Prostate gland (tissue), 2 donors: ENCODE measurements at places on chromosomes 6 and 20. TPM values are rescaled to one million over a fixed set of nuclear protein-coding genes. Genes with fewer than 3 reads are reported as not detected.

DNA sequence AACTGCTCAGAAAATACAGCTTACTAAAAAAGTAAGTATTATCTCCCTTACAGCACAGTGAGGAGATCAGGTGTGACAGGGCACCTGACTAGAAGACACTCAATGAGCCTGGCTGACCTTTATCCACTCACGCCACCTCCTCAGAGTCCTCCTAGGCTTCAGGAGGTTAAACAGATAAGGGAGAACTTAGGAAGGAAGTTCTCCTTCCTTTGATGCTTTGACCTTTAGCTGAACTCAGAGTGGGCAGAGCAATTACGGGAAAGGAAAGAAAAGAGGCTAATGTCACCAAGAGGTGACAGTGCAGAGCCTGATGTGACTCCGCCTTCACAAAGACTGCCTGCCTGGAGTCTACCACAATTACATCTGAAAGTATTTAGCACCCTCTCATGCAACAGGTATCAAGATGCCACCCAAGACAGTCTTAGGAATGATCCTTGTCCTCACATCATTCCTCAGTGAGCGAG is 36.7 kb downstream of the MAN1A1 start:
- H3K4me3 ChIP-seq: no peak overlapping the region
- H3K27me3 ChIP-seq: no peaks in the 10 kb centered on the region
- DNase-seq: no peak
- no peaks in the 10 kb centered on the region for H3K4me1 ChIP-seq

EGFL8 gene
- 12.2 TPM for total RNA-seq

- no peak for DNase-seq
- H3K27me3 ChIP-seq: no peaks in the 10 kb centered on the region
- H3K36me3 ChIP-seq: peaks cover 50% of the 10 kb centered on the region
- H3K4me1 ChIP-seq: no peaks in the 10 kb centered on the region
Observed at GRCh38 chr20:17622851-17623508, 53.1 kb downstream of the DSTN start.

GRCh38 chr20:33345342-33345741 is 56.0 kb downstream of the CDK5RAP1 start:
- no peak overlapping the region for H3K27ac ChIP-seq
- no peaks in the 10 kb centered on the region for H3K36me3 ChIP-seq
- no peaks in the 10 kb centered on the region for H3K4me1 ChIP-seq
- H3K27me3 ChIP-seq: no peaks in the 10 kb centered on the region

DNA sequence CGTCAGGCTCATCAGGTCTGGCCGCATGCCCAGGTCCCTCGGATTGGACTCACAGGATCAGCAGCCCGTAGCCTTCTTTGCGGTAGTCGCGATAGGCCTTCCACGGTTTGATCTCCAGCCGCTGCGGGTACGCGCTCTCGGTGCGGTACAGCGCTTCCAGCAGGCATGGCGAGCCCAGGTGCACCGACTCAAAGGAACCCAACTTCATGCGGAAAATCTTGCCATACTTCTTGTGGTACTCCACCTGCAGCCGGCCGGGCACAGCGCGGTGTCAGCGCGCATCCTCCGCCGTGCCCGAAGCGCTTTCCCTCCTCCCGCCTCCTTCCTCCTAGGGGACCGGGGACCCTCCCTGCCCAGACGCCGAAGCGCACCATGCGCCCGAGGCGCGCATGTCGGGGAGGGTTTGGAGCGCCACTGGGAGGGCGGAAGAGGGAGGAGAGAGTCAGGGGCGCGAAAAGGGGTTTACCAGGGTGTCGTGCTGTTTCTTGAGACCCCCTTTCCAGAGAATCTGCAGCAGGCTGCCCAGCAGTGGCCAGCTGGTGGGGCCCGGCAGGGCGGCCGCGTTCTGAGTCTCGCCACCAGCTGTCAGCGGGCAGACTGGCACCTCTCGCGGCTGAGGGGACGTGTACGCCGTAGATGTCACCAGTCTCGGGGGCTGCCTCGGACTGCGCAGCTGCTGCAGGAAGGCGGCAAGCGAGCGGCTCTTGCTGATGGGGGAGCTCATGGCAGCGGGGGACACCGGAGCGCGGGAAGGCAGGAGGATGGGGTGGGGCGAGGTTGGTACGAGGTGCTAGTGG is 732 bp downstream of the CYP24A1 start:
- H3K4me1 ChIP-seq: peaks cover 4% of the 10 kb centered on the region
- no peak overlapping the region for H3K27ac ChIP-seq
- H3K27me3 ChIP-seq: peaks cover 33% of the 10 kb centered on the region
- no peaks in the 10 kb centered on the region for H3K36me3 ChIP-seq
- no peak overlapping the region for H3K4me3 ChIP-seq
- no peak for DNase-seq

FAM210B gene
- total RNA-seq: 159 TPM

- H3K4me3 ChIP-seq: no peak overlapping the region
- H3K27ac ChIP-seq: no peak overlapping the region
- H3K4me1 ChIP-seq: no peaks in the 10 kb centered on the region
- H3K27me3 ChIP-seq: no peaks in the 10 kb centered on the region
- no peak for DNase-seq
Observed at GRCh38 chr20:57175397-57176010, 90.9 kb downstream of the BMP7 start.

KCNQ5 gene
- 3.6 TPM for total RNA-seq

DNA sequence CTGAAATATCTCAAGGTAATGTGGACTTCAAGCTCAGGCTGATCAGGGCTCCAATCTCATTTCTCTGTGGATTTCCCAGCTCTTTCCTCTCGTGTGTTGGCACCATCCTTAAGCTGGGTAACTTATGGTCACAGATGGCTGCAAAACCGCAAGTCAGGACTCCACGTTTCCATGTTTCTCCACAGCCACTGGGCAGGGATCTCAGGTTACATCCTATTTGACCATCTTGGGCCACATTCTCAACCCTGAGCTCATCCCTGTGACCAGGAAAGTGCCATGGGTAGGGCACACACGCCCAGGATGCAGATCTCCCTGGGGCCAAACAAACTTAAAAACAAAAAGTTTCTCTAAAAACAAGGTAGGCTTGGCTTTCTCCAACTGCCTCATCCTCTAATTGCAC is 15.4 kb downstream of the RPS6KA2 start:
- H3K27ac ChIP-seq: no peak overlapping the region
- H3K4me1 ChIP-seq: no peaks in the 10 kb centered on the region

DNA sequence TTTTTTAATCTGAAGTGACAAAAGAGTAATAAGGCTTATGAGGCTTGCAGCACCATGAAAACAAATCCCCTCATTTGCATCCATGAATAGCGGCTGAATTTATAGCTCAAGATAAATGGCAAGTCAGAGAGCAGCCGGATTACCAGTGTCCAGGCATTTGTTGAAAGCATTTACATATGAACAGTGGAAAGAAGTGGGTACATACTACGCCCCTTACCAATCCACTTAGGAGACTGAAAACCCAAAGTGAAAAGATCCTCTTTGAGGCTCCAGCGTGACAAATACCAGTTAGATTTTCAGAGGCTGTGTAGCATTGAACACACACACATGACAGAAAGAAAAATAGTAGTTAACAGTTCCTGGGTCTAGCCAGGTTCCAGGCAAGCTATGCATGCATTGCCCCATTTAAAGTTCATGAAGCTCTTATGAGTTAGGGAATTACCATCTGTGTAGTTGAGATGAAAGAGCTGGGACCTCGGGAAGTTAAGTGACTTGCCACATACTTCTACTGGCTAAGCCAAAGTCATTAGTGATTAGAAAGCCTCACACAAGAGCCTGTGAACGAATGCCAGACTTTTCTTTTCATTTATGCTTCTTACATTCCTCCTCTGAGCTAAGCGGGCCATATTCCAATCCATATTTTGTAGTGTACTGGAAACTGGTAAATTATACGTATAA is 28.3 kb upstream of the NHSL1 start:
- no peaks in the 10 kb centered on the region for H3K36me3 ChIP-seq
- no peak for DNase-seq
- no peak overlapping the region for H3K4me3 ChIP-seq
- no peaks in the 10 kb centered on the region for H3K27me3 ChIP-seq

DEFB132 gene
- total RNA-seq: 3.3 TPM

SLC17A2 gene
- not detected for total RNA-seq

EDN1 gene
- 20.4 TPM for total RNA-seq

DNA sequence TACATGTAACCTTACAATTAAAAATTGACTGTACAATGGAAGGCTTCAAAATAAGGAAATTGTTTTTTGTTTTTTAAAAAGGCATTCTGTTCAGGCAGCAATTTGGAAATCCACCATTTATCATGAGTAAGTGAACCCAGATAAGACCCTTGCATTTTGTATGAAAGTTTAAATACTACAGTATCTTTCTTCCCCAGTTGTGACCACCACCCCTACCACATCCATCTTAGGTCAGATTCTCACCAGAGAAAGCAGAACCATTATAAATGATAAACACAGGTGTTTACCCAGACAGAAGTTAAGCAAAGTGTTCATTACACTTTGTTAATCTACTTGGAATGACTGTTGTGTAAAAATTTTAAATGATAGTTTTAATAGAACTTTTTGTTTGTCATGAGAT is 20.2 kb downstream of the SENP6 start:
- peaks cover 9% of the 10 kb centered on the region for H3K4me1 ChIP-seq
- no peak for DNase-seq
- no peaks in the 10 kb centered on the region for H3K27me3 ChIP-seq
- H3K27ac ChIP-seq: no peak overlapping the region

DNA sequence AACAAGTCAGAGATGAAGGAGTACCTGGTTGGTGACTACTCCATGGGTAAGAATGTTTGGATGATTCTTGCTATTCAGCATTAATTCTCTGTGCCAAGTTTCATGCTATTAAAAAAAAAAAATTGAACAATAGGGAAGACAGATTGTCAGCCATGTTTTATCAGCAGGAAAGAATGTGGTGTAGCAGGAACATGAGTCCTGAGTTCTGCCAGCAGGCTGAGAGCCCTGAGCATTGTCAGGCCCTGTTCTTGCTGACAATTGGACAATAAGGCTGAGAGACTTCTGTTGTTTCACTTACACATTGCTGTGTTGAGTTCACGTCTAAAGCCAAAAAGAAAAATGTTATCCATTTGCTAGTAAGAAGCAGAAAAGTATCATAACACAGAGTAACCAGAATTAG is 70.4 kb upstream of the SMIM28 start:
- no peaks in the 10 kb centered on the region for H3K27me3 ChIP-seq
- H3K36me3 ChIP-seq: no peaks in the 10 kb centered on the region
- peak; percentile 81 for DNase-seq
- no peak overlapping the region for H3K4me3 ChIP-seq

NHSL1 gene
- total RNA-seq: 2.1 TPM

OPRM1 gene
- not detected for total RNA-seq

- no peaks in the 10 kb centered on the region for H3K27me3 ChIP-seq
- H3K27ac ChIP-seq: no peak overlapping the region
- H3K4me1 ChIP-seq: no peaks in the 10 kb centered on the region
- H3K36me3 ChIP-seq: no peaks in the 10 kb centered on the region
- no peak overlapping the region for H3K4me3 ChIP-seq
Observed at GRCh38 chr20:12262747-12263146, 345.1 kb downstream of the BTBD3 start.

PRKN gene
- total RNA-seq: 21.2 TPM

DNA sequence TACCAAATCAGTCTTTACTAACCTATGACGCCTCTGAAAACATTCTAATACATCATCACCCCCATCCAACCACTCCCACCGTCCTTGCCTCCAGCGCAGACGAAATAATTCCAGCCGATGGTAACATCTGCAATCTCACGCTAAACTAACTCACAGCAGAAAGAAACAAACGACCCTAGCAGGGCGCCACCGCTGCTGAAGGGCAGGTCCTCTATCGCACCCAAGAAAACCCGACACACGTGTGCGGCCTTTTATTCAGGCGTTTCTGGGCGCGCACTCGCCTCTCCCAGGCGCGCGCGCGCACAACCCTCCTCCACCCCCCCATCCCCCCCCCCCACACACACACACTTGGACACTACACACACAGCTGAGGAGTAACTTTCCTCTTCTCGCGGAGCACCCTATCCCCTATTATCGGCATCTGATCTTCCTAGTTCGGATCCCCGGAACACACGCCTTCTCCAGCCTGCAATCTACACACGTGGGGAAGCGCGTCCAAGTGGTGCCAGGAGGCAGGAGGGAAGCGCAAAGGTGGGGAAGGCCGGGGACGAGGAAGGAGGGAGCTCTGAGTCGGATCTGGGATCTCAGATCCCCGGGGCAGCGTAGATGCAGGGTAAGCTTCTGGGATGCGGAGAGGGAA is 1.4 kb downstream of the GFOD1 start:
- peak overlapping the region; percentile 66 for H3K4me3 ChIP-seq
- H3K27me3 ChIP-seq: no peaks in the 10 kb centered on the region
- H3K36me3 ChIP-seq: no peaks in the 10 kb centered on the region
- DNase-seq: peak; percentile 12

GRCh38 chr6:22068561-22069305 is 228.1 kb downstream of the PRL start:
- no peaks in the 10 kb centered on the region for H3K36me3 ChIP-seq
- no peak for DNase-seq
- no peaks in the 10 kb centered on the region for H3K4me1 ChIP-seq
- no peak overlapping the region for H3K27ac ChIP-seq
- H3K4me3 ChIP-seq: no peak overlapping the region
- no peaks in the 10 kb centered on the region for H3K27me3 ChIP-seq

FAM8A1 gene
- 23.7 TPM for total RNA-seq

DNA sequence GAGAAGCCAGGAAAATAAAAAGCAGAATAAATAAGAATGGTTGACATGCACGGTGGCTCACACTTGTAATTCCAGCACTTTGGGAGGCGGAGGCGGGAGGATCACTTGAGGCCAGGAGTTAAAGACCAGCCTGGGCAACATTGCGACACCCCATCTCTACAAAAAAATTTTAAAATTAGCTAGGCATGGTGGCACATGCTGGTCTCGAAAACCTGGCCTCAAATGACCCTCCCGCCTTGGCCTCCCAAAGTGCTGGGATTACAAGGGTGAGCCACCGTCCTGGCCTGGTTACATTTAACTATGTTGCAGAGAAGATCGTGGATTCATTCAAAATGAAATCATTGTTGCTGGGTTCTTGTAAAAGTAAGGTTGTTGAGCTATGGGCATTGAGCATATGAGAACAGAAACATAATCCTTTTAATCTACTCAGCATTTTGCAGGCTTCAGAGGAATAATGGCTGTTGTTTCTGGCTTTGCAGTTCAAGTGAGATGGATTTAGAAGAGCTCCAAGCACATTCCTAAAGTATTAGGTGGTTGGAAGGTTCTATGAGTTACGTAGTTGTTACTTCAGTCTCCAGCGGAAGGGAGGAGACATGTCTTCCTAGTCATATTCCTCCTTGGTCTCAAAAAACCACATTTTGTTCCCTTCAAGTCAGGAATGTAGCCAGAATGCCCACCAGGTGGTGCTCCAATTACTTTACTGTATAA is 45.6 kb upstream of the RAB23 start:
- no peak for DNase-seq
- H3K36me3 ChIP-seq: no peaks in the 10 kb centered on the region
- no peak overlapping the region for H3K27ac ChIP-seq
- no peaks in the 10 kb centered on the region for H3K4me1 ChIP-seq
- H3K4me3 ChIP-seq: no peak overlapping the region
